G401 (cell line): ENCODE measurements at places on chromosomes 6 and 20.

GRCh38 chr6:161152907-161153662 lies 120.8 kb downstream of the AGPAT4 start:
- no peak for DNase-seq

DNA sequence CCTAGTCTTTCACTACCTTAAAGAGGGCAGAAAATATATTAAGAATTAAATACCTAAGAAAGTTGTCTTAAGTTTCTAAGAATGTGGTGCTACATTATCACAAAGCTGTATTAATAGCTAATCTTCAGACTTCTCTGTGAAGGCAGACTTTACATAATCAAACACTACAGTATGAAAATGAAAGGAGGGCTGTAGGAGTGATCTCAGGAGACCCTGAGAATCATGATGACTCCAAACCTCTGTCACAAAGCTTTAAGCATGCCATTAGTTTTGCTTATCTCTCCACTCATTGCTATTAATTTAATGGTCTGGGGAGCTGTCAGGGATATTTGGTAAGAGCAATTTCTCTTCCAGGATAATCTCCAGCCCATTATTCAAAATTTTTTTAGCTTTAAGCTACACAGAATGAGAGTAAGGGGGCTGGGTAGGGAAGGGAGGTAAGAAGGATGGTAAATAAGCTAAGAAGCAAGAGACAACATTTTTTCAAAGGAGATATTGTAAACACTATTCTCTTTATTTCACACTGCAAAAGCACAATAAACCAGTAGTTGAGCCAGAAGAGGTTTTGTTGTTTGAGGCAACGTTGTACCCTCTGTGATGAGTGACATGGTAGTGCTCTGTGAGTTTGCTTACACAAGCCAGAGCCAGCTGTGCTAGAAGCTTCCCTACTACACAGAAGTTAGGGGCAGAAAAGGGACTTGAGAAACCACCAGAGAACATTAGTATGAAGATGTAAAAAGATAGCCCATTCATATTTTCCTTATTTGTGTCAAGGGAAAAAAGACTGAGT lies 258.8 kb downstream of the GMDS start:
- DNase-seq, result no peak

DNA sequence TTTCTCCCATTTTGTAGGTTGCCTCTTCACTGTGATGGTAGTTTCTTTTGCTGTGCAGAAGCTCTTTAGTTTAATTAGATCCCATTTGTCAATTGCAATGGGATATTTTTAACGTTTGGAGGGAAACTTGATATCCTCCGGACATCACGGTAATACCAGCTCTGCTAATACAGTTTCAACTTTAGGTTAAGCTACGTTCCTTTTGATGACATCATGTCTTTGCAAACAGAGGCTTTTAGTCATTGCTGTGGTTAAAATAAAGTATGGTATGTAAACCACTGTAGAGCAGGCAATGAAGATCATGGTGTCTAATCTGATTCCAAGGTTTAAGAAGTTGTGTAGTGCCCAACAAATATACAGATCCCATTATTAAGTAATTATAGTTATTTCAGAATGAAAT lies 168.0 kb upstream of the CHD6 start:
- no peak for DNase-seq

- no peak for DNase-seq
Observed at GRCh38 chr6:11820821-11821220, 42.2 kb upstream of the ADTRP start.

DNA sequence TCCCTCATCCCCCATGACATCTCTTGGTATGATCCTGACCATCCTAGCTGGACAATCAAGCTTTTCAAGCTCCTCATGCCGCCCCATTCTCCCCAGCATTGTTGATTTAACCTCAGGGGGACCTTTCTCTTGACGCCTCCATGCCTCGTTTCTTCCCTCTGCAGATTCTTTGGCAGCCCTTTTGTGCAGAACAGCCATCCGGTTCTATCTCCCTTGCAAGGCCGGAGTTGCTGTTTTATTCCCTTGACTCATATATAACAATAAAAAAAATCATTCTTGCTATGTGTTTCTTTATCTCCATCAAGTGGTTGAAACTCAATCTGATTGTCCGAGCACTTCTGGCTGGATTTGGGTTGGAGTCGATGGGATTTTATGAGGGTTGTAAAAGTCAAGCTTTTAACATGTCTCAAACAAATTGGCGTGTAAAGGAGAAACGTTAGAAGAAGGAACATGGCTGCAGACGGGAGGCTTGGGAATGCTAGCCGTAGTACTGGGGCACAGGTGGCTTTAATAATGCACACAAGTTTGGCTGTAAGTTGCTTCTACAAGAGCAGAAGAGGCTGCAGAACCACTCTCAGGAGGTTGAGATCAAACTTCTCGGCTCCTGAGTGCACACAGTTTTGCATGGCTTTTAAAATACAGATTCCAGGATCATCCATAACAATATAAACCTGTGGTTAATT lies 3.9 kb upstream of the SULF2 start:
- no peak for DNase-seq
